ENCODE measurements at places on chromosomes 1 and 21.

DNA sequence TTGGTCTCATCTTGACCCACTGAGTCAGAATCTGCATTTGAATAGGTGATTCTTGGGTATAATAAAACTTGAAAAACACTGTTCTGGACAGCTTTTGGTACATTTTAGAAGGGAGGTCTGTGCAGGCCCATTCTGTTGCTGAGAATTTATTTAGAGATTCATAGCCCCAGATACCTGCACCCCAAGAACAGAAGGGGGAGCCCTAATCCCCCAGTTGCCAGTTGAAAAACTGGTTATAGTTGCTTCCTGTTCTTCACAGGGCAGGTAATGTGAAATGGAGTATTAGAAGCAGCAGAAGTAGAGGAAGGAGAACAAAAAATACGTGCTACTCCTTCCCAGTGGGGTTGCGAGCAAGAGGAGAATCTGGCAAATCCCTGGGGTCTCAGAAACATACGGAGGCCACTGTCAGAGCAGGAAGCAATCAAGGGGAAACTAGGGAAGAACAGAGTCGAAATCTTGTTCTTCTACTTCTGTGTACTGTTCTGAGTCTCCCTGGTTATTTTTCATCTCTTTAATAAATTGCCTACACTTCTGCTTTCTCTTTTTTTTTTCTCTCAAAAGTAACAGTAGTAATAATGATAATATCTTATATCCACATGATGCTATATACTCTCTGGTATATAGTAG, 4.6 kb upstream of the CLCA2 start:
- H3K36me3 ChIP-seq, result no peaks in the 10 kb centered on the region
- H3K27ac ChIP-seq, result peak overlapping the region; percentile 41
- no peaks in the 10 kb centered on the region for H3K27me3 ChIP-seq
- H3K4me1 ChIP-seq, result peaks cover 43% of the 10 kb centered on the region
- no peak for DNase-seq

GRCh38 chr1:228212415-228212965, 4.6 kb downstream of the OBSCN start:
- no peaks in the 10 kb centered on the region for H3K27me3 ChIP-seq
- H3K36me3 ChIP-seq, result no peaks in the 10 kb centered on the region
- no peak overlapping the region for H3K4me3 ChIP-seq
- no peak overlapping the region for H3K27ac ChIP-seq

DNA sequence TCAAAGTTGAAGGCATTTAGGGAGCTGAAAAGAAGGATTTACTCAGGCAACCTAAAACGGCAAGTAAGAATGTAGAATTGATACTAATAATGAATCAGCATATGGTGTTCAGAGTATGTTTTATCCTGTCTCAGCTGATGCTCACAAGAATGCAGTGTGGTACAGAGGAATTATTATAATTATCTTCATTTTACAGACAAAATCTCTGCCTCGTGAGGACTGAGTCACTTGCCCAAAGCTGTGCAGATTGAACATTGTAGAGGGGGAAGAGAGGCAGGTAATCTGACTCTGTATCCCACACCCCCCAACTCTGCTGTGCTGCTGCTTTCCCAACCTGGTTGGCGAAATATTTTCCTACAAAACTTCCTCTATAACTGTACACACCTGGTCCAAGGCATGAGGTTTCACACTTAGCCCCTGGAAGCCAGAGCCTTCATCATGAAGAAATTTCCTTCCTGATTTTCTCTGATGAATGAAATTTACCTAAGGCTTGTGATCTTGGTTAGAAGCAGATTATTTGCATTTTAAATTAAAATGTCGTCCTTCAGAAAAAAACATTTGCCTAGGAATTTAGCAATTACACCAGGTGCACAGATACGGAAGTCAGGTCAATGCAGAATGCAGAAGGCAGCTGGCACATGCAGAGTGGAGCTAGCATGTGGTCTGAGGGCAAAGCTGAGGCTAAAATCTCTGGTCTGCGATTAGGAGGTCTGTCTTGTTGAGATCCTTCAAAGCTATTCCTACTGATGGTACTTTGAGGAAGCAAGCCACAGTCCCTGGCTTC, 52.8 kb downstream of the DPT start:
- no peaks in the 10 kb centered on the region for H3K27me3 ChIP-seq
- no peaks in the 10 kb centered on the region for H3K36me3 ChIP-seq
- no peak overlapping the region for H3K4me3 ChIP-seq
- no peak for DNase-seq
- no peaks in the 10 kb centered on the region for H3K4me1 ChIP-seq

DNA sequence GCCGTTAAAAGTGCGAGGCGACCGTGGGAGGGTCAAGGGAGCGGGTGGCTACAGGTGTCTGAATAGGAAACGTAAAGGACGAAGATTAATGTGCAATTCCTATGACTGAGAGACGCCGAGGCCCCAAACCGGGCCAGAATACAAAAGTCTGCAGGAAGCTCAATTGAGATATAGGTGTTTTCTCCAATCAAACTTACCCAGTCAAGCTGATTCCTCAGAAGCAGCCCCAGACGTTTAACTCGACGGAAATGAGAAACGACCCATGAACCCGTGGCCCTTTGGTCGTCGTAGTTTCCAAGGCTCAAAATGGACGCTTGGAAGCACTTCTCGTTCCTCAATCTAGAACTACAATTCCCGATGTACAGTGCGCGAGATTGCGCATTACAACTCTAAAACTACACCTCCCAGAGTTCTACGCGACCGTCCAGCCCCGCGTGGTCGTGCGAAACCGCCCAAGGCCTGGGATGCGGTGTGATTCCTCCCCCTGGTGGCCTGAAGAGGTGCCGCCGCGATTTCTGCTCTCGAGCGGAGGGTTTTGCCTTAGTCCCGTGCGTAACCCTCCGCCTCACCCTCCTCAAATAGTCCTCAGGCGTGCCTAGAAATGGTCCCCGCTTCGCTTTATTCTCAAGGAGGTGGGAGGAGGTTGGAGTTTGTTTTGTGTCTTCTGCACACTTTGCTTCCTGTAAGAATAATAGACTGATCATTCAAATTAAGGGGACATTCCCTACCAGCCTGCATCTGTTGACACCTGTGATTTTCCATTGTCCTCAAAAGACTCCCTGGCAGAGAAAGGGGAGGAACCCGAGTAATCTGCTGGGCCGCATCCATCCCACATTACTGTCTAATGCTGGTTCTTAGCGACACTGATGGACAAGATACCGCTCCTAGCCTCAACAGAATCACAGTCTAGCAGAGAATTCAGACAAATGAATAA, at the start of gene PAFAH2:
PAFAH2 (minus strand) TSS at position 236 of the 934 bp plus-strand sequence. CDS start 7,247 bp downstream, outside the sequence.
- H3K36me3 ChIP-seq, result no peaks in the 10 kb centered on the region
- DNase-seq, result peak; percentile 93
- H3K4me3 ChIP-seq, result peak within 1 kb of the TSS; percentile 90
- H3K4me1 ChIP-seq, result peaks cover 15% of the 10 kb centered on the region

DNA sequence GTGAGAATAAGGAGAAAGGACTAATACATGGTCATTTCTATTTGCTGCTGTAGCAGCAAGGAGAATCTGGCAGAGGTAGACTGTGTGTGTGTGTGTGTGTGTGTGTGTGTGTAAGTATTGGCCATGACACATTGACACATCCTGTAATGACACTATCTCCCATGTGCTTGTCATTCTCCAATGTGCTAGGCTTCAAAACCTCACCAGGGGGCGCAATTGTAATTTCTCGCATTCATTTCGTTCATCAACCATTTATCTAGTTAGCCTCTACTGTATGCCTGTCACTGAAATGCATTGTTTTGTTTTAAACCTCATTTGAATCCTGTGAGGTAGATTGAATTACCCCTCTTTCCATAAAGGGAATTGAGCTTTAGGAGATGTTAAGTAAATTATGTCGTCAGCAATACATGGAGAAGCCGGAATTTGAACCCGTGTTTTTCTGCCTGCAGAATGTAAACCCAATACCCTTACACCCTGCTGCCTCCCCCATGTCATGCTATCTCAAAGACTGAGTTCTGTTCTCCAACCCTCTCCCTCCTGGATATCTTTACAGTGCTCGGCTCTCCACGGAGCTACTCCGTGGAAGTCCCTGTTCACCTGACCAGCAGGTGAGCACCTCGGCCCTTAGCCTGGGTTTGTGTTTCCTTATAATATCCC, 100.8 kb downstream of the UCK2 start:
- no peaks in the 10 kb centered on the region for H3K27me3 ChIP-seq
- DNase-seq, result peak; percentile 11
- no peaks in the 10 kb centered on the region for H3K4me1 ChIP-seq
- no peak overlapping the region for H3K27ac ChIP-seq
- H3K36me3 ChIP-seq, result no peaks in the 10 kb centered on the region

DNA sequence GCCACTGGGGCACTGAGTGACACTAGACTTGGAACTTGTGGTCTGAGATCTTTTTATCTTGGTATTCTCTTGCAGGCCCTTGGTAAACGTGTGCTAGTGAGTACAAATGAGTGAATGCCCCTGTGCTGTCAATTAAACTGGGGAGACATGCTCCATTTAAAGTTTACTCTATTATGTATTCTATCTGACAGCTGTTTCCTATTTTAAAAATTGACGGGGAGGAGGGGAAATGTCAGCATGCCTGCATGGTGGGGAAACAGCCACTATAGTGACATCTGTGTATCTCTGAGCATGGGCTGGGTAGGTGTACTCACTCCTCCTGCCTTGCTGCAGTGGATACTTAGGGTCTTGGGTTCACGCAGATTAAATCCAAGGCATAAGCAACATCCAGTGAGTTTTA, 59.0 kb upstream of the IKBKE start:
- no peak overlapping the region for H3K4me3 ChIP-seq
- H3K27ac ChIP-seq, result no peak overlapping the region
- H3K27me3 ChIP-seq, result no peaks in the 10 kb centered on the region
- DNase-seq, result no peak
- peaks cover 10% of the 10 kb centered on the region for H3K36me3 ChIP-seq

- H3K4me1 ChIP-seq, result no peaks in the 10 kb centered on the region
- H3K36me3 ChIP-seq, result no peaks in the 10 kb centered on the region
- H3K27me3 ChIP-seq, result no peaks in the 10 kb centered on the region
These were observed 5.3 kb upstream of the PRRC2C start for GRCh38 chr1:171480035-171480434.

GRCh38 chr1:50959303-50959912, 659 bp downstream of the FAF1 start:
- peak overlapping the region; percentile 60 for H3K27ac ChIP-seq
- peaks cover 7% of the 10 kb centered on the region for H3K4me1 ChIP-seq
- H3K36me3 ChIP-seq, result no peaks in the 10 kb centered on the region
- H3K4me3 ChIP-seq, result peak overlapping the region; percentile 60

DNA sequence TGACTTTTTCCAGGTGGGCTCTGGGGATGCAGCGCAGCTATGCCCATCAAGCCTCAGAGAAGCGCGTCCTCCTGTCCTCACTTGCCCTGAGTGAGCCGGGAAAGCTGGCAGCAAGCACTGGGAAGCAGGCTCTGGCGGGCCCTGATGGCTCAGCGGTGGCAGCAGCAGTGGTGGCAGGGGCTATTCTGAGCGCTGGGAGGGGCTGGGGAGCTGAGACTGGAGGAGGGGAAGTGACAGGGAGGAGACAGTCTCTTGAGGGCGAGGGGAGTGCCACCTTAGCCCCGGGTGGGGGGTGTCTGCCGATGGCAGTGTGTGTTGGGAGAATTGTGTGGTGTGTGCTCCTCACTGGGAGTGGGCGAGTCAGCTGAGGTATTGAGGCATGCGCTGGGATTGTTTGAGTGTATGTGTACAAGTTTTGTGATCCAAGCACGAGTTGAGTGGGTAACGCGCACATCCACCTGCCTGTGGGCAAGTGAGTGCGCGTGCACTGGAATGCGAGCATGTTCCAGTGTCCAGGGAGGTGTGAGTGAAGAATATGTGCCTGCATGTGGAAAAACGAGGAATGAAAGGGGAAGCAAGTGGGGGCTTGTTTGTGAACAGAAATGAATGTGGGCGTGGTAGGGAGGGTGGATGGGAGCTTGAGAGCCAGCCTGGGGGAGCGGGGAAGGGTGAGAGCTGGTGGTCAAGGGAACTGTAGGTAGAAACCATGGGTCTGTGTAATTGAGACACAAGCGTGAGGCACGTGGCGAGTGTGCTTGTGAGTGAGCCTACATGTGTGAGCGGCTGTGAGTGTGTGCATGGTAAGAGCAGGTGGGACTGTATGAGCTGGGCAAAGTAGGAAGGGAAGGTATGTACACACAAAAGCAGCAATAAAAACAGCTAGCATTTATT, 2.9 kb upstream of the FOXO6 start:
- peak; percentile 48 for DNase-seq
- no peaks in the 10 kb centered on the region for H3K36me3 ChIP-seq
- no peak overlapping the region for H3K27ac ChIP-seq
- peaks cover 18% of the 10 kb centered on the region for H3K27me3 ChIP-seq
- peaks cover 41% of the 10 kb centered on the region for H3K4me1 ChIP-seq

- H3K4me1 ChIP-seq, result peaks cover 5% of the 10 kb centered on the region
- H3K4me3 ChIP-seq, result no peak overlapping the region
- no peak for DNase-seq
- H3K36me3 ChIP-seq, result no peaks in the 10 kb centered on the region
- H3K27me3 ChIP-seq, result no peaks in the 10 kb centered on the region
These were observed 332.9 kb upstream of the PTBP2 start for GRCh38 chr1:96388421-96389310.

DNA sequence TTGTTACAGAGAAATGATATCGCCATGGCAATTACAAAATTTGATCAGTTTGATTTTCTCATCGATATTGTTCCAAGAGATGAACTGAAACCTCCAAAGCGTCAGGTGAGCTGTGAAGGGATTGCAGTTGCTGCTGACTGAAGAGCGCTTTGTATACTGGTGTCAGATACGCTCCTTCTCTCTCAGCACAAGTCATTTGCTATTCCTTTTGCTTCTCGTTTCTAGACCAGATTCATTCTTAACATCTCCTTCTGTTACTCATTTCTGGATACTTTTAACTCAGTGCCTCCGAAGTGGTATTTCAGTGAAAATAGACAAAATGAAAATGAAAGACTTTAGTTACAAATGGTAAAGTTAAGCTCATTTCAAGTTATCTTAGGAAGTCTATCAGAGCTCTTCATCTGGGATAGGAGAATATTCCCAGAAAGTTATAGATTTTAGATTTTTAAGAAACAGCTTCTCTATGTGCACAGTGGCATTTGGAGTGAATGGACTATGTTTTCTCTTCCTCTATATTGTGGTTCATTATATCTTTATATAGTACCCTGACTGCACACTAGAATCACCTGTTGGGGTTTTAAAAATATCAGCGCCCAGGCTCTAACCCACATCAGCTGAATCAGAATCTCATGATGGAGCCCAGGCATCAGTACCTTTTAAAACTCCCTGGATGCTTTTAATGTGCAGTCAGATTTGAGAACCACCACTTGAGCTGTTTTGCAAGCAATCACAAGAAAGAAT, 30.3 kb upstream of the KCNQ4 start:
- H3K4me3 ChIP-seq, result no peak overlapping the region
- H3K27ac ChIP-seq, result no peak overlapping the region
- peaks cover 9% of the 10 kb centered on the region for H3K4me1 ChIP-seq

DNA sequence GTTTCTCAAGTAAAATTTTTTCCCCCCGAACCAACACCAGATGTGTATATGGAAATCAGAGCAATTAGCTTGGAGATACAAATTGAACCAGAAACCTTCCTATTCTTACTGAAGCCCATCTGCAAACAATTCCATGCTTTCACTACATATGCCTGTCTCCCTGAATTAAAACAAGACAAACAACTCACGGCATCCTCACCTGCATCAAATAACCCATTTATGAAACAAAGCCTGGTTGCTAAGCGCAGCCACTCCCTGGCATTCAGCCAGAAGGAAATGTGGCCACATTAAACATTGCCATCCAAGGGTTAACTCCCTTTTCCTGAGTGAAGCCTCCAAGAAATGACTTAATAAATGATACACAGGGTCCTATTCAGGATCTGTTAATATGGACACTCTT, 55.3 kb downstream of the APP start:
- H3K27me3 ChIP-seq, result no peaks in the 10 kb centered on the region
- H3K4me1 ChIP-seq, result peaks cover 8% of the 10 kb centered on the region
- H3K4me3 ChIP-seq, result no peak overlapping the region
- H3K36me3 ChIP-seq, result peaks cover 20% of the 10 kb centered on the region
- DNase-seq, result no peak
- H3K27ac ChIP-seq, result peak overlapping the region; percentile 27

Data from keratinocyte (primary cell).